Breast epithelium (tissue), 4 donors: ENCODE measurements at places on chromosomes 3 and 15. TPM values are rescaled to one million over a fixed set of nuclear protein-coding genes. Genes with fewer than 3 reads are reported as not detected.

DNA sequence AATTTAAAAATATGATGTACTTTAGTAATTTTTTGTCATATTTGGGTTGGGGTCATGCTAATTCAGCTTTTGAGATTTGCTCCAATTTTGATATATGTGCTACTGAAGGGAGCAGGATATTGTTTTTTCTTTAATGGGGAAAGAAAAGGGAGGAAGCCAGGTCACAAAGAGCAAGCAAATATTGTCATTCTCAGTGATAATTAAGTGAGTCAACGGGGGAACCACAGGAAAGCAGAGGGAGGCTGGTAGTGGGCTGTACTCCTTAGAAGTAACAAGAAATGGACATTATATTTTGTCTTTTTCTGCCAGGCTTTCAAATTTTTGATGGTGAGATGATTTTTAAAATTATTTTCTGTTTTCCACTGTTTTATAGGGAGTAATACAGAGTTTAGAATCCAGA is 45.6 kb upstream of the NMD3 start:
- no peak for DNase-seq

GRCh38 chr15:27774638-27775037 is 324.5 kb downstream of the OCA2 start:
- no peak for DNase-seq

- DNase-seq: no peak
These were observed 54.5 kb downstream of the ACAD9 start for GRCh38 chr3:128933922-128934253.

DNA sequence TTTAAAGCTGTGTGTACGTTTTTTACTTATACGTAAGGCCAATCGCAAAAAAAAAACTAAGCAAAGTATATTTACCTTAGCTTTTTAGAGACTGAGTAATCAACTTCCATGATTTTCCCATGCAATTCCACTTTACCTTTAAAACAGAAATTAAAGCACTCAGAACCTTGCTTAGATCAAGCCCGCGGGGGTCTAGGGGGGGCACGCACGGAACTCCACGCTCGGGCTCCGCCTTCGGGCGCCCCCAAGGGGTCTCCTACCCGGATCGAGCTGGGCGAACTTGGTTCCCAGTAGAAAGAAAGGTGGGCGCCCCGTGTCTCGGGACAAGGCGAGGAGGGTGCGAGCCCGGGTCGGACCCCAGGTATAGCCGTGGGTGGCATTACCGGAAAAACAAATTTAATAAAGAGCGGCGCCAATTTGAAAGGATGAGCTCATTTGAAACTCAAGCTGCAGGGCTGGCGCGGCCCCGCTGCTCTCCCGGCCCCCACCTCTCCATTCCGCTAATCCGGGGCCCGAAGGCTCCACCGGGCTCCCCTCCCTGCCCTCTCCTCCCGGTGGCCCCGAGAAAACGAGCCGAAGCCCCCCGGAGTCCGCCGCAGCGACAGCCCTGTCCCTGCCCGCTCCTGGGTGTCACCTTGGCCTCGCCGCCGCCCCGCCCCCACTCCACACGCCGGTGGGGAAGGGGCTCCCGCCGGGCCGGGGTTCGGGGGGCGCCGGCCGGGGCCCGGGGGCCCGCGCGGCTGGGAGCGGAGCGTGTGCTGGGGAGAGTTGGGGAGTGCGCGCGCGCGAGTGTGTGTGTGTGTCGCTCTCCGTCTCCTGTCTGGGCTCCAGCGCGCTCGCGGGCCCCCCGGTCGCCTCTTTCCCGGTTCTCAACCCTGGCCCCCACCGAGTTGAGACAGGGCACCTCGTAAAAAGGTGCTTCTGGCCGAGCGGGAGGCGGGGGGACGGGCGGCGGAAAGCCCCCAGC is 1.5 kb downstream of the IGF2BP2 start:
- DNase-seq: no peak

- no peak for DNase-seq
These were observed 17.6 kb upstream of the SIN3A start for GRCh38 chr15:75468913-75469598.

DNA sequence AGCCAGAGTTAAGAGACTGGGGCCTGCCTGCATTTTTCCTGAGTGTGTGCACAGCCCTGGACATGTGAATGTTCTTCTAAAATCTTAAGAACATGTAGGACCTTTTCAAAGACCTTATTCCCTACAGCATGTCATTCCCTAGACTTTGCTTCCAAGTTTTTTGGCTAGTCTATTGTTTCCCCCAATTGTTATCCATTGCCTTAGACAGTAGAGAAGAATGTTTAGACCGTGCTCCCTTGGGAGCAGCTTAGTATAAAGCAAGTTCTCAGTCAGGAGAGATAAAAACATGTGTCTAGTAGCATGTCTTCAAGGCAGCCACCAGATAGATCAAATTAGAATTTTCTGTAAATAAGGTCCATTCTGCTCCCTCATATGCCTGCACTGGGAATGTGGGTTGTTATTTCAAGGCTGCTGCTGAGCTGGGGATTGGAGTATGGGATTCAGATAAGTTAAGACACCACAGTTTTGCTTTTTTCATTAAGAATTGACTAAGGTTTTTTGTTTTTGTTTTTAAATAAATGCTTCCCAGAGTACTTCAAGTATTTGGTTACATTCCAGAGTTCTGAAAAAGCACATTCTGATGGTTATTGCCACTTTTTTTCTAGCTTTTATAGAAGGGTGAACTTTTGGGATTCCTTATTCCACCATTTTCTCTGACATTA is 246.7 kb downstream of the RORA start:
- no peak for DNase-seq

GRCh38 chr15:62502451-62502850 is 337.4 kb upstream of the C2CD4B start:
- no peak for DNase-seq

DNA sequence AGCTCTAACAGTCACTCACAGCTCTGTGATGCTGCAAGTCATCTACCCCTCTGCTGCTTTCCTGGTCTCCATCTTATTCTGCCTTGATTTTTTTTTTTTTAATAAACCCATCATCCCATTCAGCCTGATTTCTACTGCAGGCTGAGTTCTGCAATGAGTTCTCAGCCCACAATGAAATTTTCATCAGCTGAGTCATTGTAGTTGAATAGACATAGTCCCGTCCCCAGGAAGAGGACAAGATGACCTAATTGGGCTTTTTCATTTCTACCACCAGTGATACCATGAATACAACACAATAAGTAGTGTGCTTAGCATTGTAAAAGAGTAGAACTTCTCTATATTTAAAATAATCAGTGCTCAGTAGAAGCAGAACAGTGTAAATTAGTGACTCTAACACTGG is 59.3 kb downstream of the C3orf85 start:
- DNase-seq: no peak

DNA sequence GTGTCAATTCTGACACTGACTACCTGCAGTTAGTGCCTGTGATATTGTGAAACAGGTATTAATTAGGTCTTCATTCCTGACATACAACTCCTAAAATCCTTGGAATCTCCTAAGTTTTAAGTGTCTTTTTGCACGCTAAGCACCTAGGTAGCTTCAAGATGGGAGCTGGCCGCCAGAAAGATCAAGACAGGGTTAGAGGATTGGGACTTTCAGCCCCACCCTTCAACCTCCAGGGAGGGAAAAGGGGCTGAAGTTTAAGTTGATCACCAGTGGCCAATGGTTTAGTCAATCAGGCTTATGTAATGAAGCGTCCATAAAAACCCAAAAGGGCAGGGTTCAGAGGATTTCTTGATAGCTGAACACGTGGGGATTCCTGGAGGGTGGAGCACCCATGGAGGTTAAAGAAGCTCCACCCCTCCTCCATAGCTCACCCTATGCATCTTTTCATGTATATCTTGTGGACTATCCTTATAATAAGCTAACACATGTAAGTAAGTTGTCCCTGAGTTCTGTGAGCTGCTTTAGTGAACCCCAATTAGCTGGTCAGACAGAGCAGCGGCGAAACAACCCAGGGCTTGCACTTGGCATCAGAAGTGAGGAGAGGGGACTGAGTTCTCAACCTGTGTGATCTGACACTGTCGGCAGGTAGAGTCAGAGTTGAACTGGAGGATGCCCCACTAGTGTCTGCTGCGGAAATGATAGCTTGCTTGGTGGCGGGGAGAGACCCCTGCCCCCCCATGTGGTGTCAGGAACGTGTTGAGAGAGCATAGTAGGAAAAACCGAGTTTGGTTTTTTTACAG is 12.8 kb upstream of the SRP14 start:
- DNase-seq: no peak

GRCh38 chr3:154745122-154745521 is 315.1 kb upstream of the GPR149 start:
- DNase-seq: no peak

DNA sequence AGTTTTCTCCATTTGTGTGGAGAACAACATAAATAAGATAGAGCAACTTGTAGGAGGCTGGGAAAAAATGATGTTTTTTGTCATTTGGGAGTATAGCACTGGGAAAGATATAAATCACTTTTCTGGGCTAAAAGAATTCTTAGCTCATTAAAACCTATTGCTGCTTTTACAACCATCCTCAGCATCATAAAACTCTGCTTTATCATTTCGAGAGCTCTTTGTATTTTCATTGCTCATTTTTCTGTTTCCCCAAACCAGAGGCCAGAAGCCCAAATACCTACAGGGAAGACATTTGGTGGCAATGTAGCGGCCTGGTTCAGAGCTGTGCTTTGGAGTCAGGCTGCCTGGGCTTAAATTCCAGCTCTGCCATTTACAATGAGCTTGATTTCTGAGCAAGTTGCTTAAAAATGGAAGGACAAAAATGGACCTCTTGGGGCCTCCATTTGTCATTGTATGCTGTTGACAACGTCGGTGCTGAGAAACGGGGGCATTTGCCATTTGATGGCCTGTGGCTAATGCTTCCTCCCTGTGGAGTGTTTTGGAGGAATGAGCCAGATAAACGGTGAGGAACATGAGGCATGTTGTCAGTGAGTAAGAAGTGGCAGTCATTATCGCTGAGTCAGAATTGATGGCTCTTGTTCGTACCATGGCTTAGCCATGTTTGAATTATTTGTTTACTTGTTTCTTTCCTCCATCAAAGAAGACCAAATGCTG is 260.0 kb downstream of the EBLN2 start:
- no peak for DNase-seq

DNA sequence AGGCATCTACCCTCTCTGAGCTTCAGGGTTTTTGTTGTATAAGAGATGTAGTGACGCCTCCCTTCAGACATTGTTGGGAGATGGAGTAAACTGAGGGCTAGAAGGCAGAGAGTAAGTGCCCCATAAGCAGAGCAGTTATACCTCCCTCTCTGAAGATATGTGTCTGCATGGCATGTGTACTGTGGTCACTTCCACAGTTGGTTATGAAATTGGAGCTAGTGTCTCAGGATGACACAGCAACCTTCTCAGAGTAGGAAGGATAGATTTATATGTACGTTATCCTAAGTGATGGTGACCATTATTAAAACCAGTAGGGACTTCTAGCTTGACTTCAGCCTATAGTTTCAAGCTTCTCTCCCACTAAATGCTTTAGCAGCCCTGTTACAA is 17.9 kb downstream of the PXK start:
- DNase-seq: no peak

GRCh38 chr3:17634201-17634600 is 108.2 kb downstream of the TBC1D5 start:
- no peak for DNase-seq

- no peak for DNase-seq
These were observed 52.8 kb downstream of the PLS1 start for GRCh38 chr3:142648950-142649349.

- DNase-seq: no peak
These were observed 308.8 kb upstream of the PDZRN3 start for GRCh38 chr3:73933585-73933984.

CA12 gene
- total RNA-seq: 11.7 TPM

ITPKA gene
- not detected for total RNA-seq

MAPKBP1 gene
- total RNA-seq: 29.3 TPM

C2CD4A gene
- not detected for total RNA-seq

ZNF774 gene
- total RNA-seq: 7.6 TPM

SAMD7 gene
- under 0.01 TPM for total RNA-seq

SEMA6D gene
- total RNA-seq: 10.5 TPM

KNG1 gene
- total RNA-seq: not detected
